ENCODE measurements at places on chromosomes 3 and 15. TPM values are rescaled to one million over a fixed set of nuclear protein-coding genes. Genes with fewer than 3 reads are reported as not detected.

The CNTN3 gene
- not detected for total RNA-seq

The NR2F2 gene
- 23.9 TPM for total RNA-seq

The FBXL22 gene
- total RNA-seq: 0.18 TPM

The ZDHHC3 gene
- total RNA-seq: 42.6 TPM

The GDPGP1 gene
- total RNA-seq: 4.3 TPM

The RARRES1 gene
- total RNA-seq: 11.2 TPM

The XIRP1 gene
- 0.17 TPM for total RNA-seq

The FANCD2OS gene
- total RNA-seq: not detected

The TRH gene
- total RNA-seq: not detected

The ZDHHC23 gene
- total RNA-seq: 3.5 TPM

The LPCAT4 gene
- 63.0 TPM for total RNA-seq

The TUSC7 gene
- not detected for total RNA-seq

The NANOGP8 gene
- total RNA-seq: not detected

The MYZAP gene
- total RNA-seq: 0.91 TPM

The CCR9 gene
- not detected for total RNA-seq

The GOLGA8S gene
- 0.18 TPM for total RNA-seq

The MYLK gene
- 16.7 TPM for total RNA-seq

The CA12 gene
- total RNA-seq: 188 TPM

The GFM1 gene
- total RNA-seq: 46.2 TPM

The ACAD9 gene
- total RNA-seq: 23.8 TPM

The GP5 gene
- not detected for total RNA-seq

The PEX5L gene
- total RNA-seq: not detected

The SH2D7 gene
- total RNA-seq: not detected

The CDHR4 gene
- total RNA-seq: 0.22 TPM

The TOMM70 gene
- 45.5 TPM for total RNA-seq

The XCR1 gene
- total RNA-seq: not detected

The RTP3 gene
- not detected for total RNA-seq

The EPHB1 gene
- 0.23 TPM for total RNA-seq

The POMGNT2 gene
- 8.1 TPM for total RNA-seq

The SLC28A1 gene
- not detected for total RNA-seq

The DPPA4 gene
- total RNA-seq: not detected

The CXCR6 gene
- total RNA-seq: not detected

The ADAMTSL3 gene
- 0.19 TPM for total RNA-seq

The GPR149 gene
- not detected for total RNA-seq

The GOLGA6A gene
- total RNA-seq: 0.07 TPM

The MRAS gene
- total RNA-seq: 10.5 TPM

The SOX14 gene
- not detected for total RNA-seq

The HTR3E gene
- not detected for total RNA-seq

The HYAL1 gene
- total RNA-seq: 1.00 TPM

The SLC38A3 gene
- not detected for total RNA-seq

The FOXB1 gene
- not detected for total RNA-seq

The RAMAC gene
- 63.9 TPM for total RNA-seq

The AP3B2 gene
- 1.0 TPM for total RNA-seq

The BTBD1 gene
- 57.9 TPM for total RNA-seq

The CHRNA3 gene
- 1.0 TPM for total RNA-seq

The CFAP91 gene
- 0.31 TPM for total RNA-seq

The TMEM158 gene
- total RNA-seq: 15.2 TPM

The ERC2 gene
- total RNA-seq: not detected

The ZNF860 gene
- 1.1 TPM for total RNA-seq

The REC114 gene
- total RNA-seq: not detected

The WDR93 gene
- 0.25 TPM for total RNA-seq

The KCNMB3 gene
- total RNA-seq: 2.0 TPM

The RBPMS2 gene
- 8.3 TPM for total RNA-seq

The CCR1 gene
- not detected for total RNA-seq

The RPL39L gene
- total RNA-seq: 51.6 TPM

The ACSBG1 gene
- 0.31 TPM for total RNA-seq

The CHRNB4 gene
- total RNA-seq: 1.6 TPM

The EPHA3 gene
- not detected for total RNA-seq

The BFSP2 gene
- total RNA-seq: not detected

The FXR1 gene
- 60.6 TPM for total RNA-seq

Measured in A549 treated with Mapracorat at 1 μM for 4 hours (cell line).